ENCODE measurements at places on chromosomes 6 and 20. TPM values are rescaled to one million over a fixed set of nuclear protein-coding genes. Genes with fewer than 3 reads are reported as not detected.

The HLA-DQA1 gene
- total RNA-seq = 45.0 TPM

GRCh38 chr6:84696166-84696565, 68.2 kb downstream of the TBX18 start:
- no peak for DNase-seq

DNA sequence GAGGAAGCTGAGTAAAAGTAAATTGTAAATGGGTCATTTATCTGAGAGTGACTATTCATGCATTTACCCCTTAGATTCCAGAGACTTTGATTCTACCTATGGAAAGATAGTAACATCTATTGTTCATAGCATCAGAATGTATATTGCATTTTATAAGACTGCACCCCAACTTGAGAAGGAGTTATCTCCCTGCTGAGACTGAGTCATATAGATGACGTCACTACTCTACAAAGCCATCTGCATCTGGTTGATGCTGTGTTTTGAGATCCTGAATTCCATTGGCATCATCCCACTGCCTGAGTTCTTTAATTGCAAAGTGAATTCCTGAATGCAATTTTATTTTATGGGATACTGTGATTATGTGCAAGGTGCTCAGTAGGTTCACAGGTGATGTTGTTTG, 444.0 kb upstream of the SLC35B3 start:
- no peak for DNase-seq

DNA sequence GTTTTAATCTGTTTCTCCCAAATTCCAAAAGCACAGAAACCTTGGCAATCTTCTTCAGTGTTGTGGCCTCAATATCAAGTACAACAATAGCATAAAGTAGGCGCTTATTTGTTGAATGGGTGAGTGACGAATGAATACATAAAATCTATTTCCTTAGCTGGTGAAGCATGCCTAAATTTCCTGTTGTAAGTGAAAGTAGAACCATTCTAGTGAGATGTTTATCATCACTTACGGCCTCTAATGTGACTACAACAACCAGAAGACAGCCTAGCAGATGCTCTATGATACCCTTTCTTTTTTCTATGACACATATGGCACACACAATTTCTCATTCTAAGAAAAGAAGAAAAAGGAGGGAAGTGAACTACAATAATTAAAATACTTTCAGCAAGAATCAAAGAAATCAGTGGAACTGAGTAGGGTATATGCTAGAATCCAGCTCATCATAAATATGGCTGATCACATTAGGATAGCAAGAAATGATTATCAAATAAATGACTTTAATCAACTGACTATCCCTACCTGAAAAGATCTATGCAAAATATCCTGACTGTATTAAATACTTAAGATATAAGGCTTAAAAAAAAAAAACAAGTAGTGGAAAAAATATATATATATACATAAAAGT, 67.4 kb downstream of the BTBD9 start:
- no peak for DNase-seq

The B3GALT4 gene
- 34.8 TPM for total RNA-seq

GRCh38 chr6:36241728-36242127, 28.1 kb upstream of the PNPLA1 start:
- DNase-seq = no peak

The SPTLC3 gene
- total RNA-seq = 9.7 TPM

The L3MBTL1 gene
- 7.6 TPM for total RNA-seq

- DNase-seq = no peak
Measured at GRCh38 chr20:41619360-41620100, 1.4 kb upstream of the CHD6 start.

DNA sequence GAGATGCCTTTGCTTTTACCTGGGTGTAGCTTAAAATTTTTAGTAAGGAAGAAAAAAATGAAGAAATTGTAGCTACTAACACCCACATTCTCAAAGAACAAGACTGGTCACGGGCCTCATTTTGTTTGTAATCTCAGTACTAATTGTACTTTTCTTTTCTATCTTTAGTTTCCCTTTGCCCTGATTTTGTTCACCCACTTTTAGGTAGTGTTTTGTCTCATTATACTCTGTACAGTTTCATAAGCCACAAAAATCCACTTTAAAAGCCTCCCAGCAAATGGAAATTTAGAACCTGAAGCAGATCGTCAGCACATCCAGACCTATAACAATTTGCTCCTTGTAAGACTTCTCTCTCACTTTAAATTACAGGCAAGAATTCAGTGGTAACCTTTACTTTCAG, 43.3 kb downstream of the TP53INP2 start:
- DNase-seq = no peak

The HLA-DRB1 gene
- total RNA-seq = 34.7 TPM

DNA sequence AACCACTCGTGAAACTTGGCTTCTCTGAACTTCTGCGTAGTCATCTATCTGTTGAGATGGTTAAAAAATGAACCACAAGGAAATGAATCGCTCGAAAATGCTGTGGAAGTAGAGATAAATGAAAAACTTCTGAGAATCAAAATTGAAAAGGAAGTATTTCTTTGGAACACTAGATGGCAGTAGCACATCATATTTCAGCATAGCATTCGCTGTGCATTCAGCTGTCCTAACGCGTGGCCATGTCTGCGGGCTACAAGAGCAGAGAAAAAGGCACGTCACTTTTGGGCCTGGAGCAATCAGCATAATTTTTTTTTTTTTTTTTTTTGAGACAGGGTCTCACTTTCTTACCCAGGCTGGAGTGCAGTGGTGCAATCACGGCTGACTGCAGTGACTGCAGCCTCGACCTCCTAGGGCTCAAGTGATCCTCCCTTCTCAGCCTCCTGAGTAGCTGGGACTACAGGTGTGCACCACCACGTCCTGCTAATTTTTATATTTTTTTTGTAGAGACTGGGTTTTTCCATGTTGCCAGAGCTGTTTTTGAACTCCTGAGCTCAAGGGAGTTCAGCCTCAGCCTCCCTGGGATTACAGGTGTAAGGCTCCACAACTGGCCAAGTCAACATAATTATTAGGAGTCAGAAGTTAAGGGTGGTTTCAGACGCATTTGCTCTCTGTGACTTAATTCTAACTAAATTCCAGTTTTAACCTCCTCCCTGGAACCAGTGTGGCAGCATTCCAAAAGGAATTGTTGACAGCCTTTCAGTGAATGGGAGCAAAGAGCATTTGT, 8.8 kb upstream of the PERP start:
- peak; percentile 35 for DNase-seq

GRCh38 chr6:156423075-156423474, 354.1 kb upstream of the ARID1B start:
- DNase-seq = no peak

The CCN6 gene
- total RNA-seq = not detected

- DNase-seq = no peak
Measured at GRCh38 chr6:141677598-141678211, 455.0 kb upstream of the GJE1 start.

DNA sequence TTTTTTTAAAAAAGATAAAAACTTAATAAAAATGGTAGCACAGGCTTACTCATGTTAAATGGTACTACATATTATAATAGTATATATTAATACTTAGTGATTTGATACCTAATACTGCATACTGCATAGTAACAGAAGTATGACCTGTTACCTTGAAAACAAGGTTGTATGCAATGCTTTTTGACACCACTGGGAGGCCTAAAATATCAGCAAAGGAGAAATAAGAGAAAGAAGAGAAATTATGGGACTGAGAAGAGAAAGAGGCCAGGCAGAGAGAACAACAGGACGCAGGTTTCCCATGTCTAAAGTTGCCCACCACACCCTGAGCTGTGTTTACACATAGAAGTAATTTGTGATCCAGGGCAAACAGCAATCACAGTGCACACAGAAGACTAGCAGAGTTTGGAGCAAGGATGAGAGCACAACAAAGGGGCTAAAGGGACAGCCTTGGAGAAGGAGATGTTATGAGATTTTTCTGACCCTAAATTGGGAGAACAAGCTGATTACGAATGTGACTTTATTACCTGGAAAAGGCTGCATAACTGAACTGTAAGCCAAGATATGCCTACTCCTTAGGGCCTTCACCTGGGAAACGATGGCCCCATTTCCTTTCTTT, 73.2 kb downstream of the ROS1 start:
- no peak for DNase-seq

The TNF gene
- total RNA-seq = 1.4 TPM

- no peak for DNase-seq
Measured at GRCh38 chr20:44651434-44651683, 140 bp downstream of the ADA start.

- DNase-seq = no peak
Measured at GRCh38 chr6:167045828-167046580, 46.8 kb downstream of the CEP43 start.

The ENPP3 gene
- 21.2 TPM for total RNA-seq

- DNase-seq = no peak
Measured at GRCh38 chr20:62357681-62358080, 9.4 kb downstream of the LAMA5 start.

The VWA7 gene
- 11.8 TPM for total RNA-seq

- DNase-seq = no peak
Measured at GRCh38 chr20:14414560-14414959, 77.1 kb upstream of the FLRT3 start.

The OR2H2 gene
- total RNA-seq = not detected

DNA sequence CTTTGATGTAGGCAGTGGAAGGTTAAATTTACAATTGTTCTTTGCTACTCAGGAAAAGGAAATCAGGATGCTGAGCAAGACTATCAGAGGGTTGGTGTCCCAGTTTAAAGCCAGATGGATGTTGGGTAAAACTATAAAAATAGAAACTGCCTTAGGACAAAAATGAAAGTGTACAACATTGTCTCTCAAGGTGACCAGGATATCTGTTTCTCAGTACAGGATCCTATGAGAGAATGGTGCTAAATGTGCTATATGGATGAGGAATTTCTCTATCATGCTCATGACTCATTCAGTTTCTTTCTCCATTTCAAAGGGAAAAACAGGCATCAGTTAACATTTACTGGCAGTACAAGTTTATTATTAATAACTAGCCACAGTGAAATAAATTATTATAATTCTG, 534.2 kb upstream of the GJE1 start:
- no peak for DNase-seq

DNA sequence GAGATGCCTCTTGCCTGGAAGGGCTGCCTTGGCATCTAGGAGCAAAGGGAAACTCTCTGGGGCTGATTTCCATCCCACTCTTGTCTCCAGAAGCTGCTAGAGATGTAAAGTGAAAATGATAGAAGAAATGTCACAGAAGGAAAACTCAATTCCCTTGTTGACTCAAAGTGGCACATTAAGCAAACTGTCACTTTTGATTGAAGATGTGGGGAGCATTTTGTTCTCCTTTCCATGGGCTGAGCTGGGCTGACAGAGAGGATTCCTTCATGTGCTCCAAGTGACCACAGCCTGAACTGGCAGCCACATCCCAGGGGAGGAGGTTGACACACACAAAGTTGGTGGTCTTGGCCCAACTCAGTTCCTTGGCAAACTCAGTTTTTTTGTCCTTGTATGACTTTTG, 9.8 kb downstream of the GPR31 start:
- DNase-seq = no peak

GRCh38 chr6:167826230-167826895, 348 bp upstream of the AFDN start:
- peak; percentile 85 for DNase-seq

The RIN2 gene
- 97.8 TPM for total RNA-seq

DNA sequence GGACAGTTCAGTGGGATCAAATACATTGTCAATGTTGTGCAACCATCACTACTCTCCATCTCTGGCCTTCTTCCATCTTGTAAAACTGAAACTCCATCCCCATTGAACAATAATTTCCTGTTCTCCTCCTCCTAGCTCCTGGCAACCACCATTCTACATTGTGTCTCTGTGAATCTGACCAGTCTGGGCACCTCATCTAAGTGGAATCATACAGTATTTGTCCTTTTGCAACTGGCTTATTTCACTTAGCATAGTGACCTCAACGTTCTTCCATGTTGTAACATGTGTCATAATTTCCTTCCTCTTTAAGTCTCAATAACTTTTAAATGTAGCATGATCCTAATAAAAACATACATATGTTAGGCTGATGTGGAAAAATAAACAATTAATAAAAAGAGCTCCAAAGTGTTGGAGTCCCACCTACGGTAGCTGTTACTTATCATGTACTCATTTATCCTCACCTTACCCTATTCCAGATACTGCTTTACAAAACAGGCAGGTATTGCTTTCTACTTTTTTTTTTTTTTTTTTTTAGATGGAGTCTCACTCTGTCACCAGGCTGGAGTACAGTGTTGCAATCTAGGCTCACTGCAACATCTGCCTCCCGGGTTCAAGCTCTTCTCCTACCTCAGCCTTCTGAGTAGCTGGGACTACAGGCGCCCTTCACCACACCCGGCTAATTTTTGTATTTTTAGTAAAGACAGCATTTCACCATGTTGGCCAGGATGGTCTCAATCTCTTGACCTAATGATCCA, 91.9 kb downstream of the TNFAIP3 start:
- no peak for DNase-seq

- no peak for DNase-seq
Measured at GRCh38 chr20:3400260-3401155, 7.0 kb downstream of the DNAAF9 start.

The IGF2R gene
- total RNA-seq = 100 TPM

DNA sequence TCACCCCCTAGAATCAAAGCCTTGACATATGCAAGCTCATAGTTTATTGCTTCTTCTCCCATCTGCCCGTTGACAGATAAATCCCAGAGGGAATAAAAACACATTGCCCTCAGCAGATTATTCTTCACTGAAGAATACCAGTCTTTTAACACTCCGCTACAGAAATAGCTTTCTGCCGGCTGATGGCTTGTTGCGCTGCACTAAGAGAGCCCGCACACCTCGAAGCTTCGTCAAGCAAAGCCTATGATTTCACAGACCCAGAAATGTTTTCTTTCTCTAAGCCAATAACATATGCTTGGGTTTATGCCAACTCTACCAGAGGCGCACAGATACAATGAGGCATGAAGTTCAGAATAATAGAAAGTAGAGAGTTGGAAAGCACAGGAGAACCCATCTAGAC, 208.9 kb upstream of the FOXQ1 start:
- DNase-seq = no peak

The XRN2 gene
- total RNA-seq = 40.2 TPM

GRCh38 chr6:18439581-18439980, 52.4 kb downstream of the RNF144B start:
- no peak for DNase-seq

GRCh38 chr20:37714978-37715672, 21.3 kb downstream of the CTNNBL1 start:
- no peak for DNase-seq

The CLDN20 gene
- not detected for total RNA-seq

GRCh38 chr20:46512943-46513844, at the start of gene ZNF334:
ZNF334 (minus strand) TSS chr20:46513559; CDS start chr20:46512102, 1,457 bp downstream.
- peak; percentile 87 for DNase-seq

The MAP1LC3A gene
- total RNA-seq = 47.7 TPM

GRCh38 chr6:7590918-7591302, 912 bp downstream of the SNRNP48 start:
- DNase-seq = peak; percentile 26

DNA sequence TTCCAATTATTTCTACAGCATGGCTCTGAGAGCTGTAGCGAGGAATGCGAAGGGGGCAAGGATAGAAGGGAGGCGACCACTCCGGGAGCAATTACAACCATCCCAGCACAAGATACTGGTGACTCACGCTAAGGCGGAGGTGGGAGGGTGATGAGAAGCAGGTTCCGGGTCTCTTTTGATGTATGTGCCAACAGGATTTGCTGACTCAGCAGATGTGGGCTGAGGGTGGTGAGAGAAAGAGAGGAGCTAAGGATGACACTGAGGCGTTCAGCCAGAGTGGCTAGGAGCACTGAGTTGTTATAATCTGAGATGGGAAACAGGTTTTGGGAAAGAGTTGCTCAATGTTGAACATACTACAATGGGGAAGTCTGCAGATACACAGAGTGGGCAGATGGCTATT, 9.3 kb upstream of the TXNDC5 start:
- no peak for DNase-seq

The TNFRSF6B gene
- total RNA-seq = 8.9 TPM

- DNase-seq = no peak
Measured at GRCh38 chr6:71349976-71350615, 61.5 kb downstream of the OGFRL1 start.

Measured in left colon (tissue), 2 donors.